ENCODE measurements at places on chromosomes 6 and 20. TPM values are rescaled to one million over a fixed set of nuclear protein-coding genes. Genes with fewer than 3 reads are reported as not detected.

The TRIM40 gene
- total RNA-seq, result not detected

The VNN1 gene
- 0.34 TPM for total RNA-seq

The SEC23B gene
- 127 TPM for total RNA-seq

The BAK1 gene
- 6.2 TPM for total RNA-seq

The GPSM3 gene
- 5.9 TPM for total RNA-seq

The RSPH9 gene
- 0.23 TPM for total RNA-seq

The SAMD3 gene
- 3.6 TPM for total RNA-seq

The FKBP1C gene
- total RNA-seq, result 0.32 TPM

The OPRM1 gene
- not detected for total RNA-seq

The PTK7 gene
- 85.2 TPM for total RNA-seq

The CGAS gene
- 3.1 TPM for total RNA-seq

The ZSCAN23 gene
- total RNA-seq, result 5.7 TPM

The ID4 gene
- 69.1 TPM for total RNA-seq

The STX11 gene
- 8.0 TPM for total RNA-seq

The TRAPPC3L gene
- total RNA-seq, result not detected
